SHP77 treated with DMSO at 0.1 percent for 48 hours (cell line): ENCODE measurements at places on chromosomes 1 and 21.
A peak's percentile ranks its signal among the peaks of the same experiment; 100 is the strongest.

GRCh38 chr1:86706018-86706635, 1.8 kb downstream of the SH3GLB1 start:
- DNase-seq: no peak

DNA sequence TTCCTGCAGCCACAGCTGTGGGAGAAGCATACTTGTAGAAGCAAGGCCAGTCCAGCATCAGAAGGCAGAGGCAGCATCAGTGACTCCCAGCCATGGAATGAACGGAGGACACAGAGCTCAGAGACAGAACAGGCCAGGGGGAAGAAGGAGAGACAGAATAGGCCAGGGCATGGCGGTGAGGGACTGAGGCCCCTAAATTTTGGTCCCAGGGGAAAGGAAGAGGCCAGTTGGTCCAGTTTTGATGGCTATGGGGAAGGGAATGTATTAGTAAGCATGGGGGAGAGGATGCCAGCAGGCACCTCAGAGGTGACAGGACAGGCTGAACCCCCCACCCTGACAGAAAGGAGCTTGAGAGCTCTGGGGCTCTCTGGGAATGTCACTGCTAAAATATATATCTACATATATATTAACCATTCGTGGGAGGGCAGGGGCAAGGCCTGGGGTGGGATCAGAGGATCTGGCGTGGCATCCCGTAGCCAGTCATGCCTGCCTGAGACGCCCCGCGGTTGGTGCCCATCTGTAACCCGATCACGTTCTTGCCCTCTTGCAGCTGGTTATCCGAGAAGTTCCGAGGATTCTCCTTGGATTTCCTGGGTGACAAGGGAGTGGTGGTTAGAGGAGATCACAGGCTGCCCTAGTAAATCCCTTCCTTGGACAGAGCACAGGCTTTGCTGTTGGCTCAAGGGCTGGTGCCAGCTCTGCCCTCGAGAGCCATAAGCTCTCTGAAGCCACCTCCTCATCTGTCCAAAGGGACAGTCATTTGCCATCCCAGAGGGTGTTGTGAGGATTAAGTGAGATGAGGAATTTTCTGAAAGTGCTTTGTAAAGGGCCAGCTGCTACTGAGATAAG, 6.7 kb downstream of the TAGLN2 start:
- no peak for DNase-seq

GRCh38 chr21:39867198-39867650, at the start of gene PCP4:
Gene PCP4, plus strand, starts transcription at chr21:39867438. Its CDS starts 64 bp downstream, at chr21:39867502.
- peak; percentile 53 for DNase-seq

DNA sequence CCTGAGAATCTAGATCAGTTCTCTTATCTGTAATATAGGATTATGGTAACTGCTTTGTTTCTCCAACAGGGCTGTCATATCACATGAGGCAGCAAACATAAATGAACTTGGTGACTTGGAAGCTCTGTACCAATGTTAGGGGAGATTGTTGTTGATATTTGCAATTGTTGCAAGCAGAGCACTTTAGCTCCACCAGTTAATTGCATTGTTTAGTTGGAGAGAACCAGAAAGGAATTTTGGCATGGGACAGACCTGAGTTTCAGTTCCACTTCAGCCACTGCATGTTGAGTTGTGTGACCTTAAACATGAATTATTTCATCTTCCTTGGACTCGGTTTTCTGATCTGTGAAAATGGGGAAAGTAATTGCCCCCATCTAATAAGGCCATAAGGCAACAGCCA, 142.3 kb upstream of the JUN start:
- DNase-seq: no peak

DNA sequence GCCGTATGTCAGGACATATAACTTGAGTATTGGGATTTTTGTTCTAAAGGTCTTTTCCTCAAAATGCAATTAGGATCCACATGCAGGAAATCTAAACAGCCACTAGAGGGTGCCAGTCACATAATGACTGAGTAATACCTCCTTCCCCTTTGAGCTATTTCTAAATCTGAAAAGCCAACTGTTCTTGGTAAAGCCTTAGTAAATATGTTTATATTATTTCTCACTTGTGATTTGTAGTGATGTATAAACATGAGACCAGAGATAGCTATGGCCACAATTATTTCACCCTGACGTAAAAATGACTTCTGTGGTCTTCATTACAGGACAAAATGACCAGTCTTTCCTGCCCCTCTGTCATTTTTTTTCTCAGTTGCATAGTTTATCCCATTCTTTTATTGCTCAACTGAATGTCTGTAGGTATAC, 41.0 kb upstream of the DR1 start:
- DNase-seq: peak; percentile 8

- DNase-seq: peak; percentile 71
Measured at GRCh38 chr1:243946946-243947345, 96.9 kb upstream of the AKT3 start.

DNA sequence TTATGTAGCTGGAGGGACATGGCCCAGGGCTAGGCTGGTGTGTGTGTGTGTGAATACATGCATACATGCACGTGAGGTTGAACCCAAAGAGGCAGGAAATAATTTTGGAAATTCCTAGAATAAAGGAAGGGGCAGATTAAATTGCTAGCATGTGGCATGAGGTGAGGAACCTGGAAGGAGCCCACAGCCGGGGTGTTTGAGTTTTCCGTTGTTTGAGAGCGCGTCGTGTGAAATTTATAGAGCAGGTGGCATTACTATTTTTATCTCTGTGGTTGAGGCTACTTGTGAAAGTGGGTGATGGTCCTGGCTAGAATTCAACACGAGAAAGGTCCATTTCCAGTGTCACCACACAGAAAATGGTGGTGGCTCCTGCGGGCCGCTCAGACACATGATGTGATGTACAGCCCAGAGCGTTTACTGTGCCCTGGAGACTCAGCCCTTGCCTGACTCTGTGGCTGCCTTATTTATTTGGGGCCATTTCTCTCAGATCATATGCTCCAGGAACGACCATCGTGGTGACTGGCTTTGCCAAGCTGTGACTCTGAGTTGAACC, 48.0 kb downstream of the BACE2 start:
- DNase-seq: no peak

GRCh38 chr1:64745986-64746940, 1.4 kb downstream of the RAVER2 start:
- DNase-seq: no peak

DNA sequence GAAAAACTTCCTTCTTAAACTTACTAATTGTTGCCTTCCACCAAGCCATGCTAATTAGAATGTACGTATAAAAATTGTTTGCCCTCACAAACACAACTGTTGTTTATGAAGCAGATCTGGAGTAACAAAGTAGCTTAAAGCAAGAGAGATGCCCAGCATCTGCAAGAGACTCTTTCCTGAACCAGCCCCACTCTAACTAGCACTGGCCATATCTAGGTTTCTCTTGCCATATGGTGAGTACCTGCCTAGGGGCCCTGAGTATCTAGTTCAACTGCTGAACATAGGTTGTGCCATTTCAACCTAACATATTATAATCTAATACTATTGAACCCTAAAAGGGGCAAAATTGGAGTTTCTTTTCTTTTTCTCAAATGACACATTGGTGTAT, 883.4 kb upstream of the B3GALT2 start:
- DNase-seq: no peak

DNA sequence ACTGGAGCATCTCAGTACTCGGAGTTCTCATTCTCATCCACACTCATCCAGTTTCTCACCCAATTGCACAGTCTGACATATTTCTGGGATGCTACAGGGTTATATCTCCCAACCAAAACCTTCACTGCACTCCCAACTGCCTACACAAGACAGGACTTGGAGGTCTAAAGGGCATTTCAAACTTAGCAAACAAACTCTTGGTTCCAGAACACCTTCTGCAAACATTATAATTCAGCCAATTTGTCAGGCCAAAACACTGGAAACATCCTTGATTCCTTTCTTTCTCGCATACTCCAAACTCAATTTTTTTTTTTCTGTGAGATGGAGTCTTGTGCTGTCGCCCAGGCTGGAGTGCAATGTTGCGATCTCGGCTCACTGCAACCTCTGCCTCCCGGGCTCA, 7.9 kb downstream of the SLAMF1 start:
- no peak for DNase-seq

DNA sequence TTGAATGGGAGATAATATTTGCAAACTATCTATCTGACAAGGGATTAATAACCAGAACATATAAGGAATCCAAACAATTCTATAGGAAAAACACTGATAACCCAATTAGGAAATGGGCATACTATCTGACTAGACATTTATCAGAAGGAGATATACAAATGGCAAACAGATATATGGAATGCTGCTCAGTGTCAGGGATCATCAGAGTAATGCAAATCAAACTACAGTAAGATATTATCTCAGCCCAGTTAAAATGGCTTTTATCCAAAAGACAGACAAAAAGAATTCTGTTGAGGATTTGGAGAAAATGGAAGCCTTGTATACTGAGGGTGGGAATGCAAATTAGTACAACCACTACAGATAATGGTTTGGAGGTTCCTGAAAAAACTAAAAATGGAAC, 758.0 kb upstream of the B3GALT2 start:
- no peak for DNase-seq

DNA sequence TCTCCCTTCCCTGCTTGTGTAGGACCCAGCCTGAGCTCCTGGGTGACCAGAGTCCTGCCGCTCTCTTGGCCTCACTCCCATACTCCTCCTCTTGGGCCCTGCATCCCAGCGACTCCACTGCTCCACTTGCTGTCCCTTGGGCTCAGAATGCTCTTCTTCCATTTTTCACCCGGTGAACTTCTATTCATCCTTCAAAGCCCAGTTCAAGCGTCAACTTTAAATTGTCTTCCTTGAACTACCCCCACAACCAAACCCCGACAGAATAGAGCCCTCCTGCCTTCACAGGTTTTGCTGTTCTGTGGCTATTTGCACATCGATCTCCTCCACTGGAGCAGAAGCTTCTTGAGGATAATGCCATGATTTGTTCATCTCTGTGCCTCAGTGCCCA, 215.4 kb upstream of the EDN2 start:
- DNase-seq: no peak

- DNase-seq: no peak
Measured at GRCh38 chr1:195898924-195899323, 709.3 kb downstream of the KCNT2 start.

DNA sequence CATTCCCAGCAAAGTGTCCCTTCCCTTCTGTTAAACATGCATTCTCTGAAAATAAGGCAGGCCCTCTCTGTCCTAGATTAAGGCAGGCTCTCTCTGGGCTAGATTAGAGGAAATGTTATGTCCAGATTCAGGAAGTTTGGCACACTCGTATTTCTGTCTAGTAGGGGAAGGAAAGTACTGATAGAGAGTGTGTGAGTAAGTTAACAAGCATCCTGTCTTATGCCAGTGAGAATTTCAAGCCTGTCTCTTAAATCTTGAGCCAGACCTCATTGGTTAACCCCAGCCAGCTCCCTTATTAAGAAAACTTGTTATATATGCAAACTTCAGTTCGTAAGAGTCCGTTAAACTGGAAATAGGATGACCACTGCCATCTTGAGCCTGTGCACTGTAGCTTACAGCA, 31.6 kb downstream of the IGSF5 start:
- DNase-seq: no peak

- no peak for DNase-seq
Measured at GRCh38 chr1:184143449-184143848, 91.9 kb downstream of the TSEN15 start.

GRCh38 chr1:25922056-25922970, 16.1 kb upstream of the STMN1 start:
- peak; percentile 11 for DNase-seq

GRCh38 chr21:32940079-32941014, 85.4 kb upstream of the OLIG2 start:
- no peak for DNase-seq

GRCh38 chr1:41859686-41860085, 59.0 kb downstream of the HIVEP3 start:
- DNase-seq: no peak

DNA sequence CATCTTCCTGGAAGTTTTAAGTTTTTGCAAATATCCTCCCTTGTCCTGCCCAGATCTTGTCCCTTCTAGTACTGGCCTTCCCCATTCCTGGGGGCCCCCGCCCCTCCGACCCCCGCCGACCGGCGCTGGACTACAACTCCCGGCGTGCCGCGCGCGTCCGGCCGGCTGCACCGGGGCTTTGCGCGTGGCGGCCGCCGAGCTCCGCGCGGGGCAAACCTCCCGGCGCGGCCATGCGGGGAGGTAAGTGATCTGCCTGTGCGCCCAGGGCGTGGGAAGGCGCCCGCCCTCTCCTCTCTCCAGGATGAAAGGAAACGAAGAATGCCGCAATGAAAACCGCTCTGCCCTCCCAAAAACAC, 3.2 kb upstream of the SAMD13 start:
- DNase-seq: no peak

- peak; percentile 81 for DNase-seq
Measured at GRCh38 chr1:150281221-150281757, 1.1 kb upstream of the CIART start.

- DNase-seq: no peak
Measured at GRCh38 chr1:88321706-88322105, 362.4 kb upstream of the PKN2 start.

DNA sequence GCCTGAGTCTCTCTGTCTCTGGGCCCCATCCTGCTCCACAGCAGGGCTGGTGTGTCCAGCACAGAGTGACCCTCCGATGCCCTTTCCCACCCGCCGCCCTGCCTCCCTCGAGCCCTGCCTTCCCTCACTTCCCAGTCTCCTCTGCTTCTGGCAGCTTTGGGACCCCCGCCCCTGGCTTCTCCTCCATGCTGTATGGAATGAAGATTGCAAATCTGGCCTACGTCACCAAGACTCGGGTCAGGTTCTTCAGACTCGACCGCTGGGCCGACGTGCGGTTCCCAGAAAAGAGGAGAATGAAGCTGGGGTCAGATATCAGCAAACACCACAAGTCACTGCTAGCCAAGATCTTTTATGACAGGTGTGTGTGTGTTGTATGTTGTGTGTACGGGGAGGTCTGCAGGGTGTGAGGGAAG, 14.3 kb downstream of the MOV10 start:
- no peak for DNase-seq

GRCh38 chr1:22916471-22916820, 56.2 kb downstream of the LACTBL1 start:
- no peak for DNase-seq

- DNase-seq: peak; percentile 44
Measured at GRCh38 chr1:21659099-21659923, 9.8 kb downstream of the RAP1GAP start.

- no peak for DNase-seq
Measured at GRCh38 chr1:206108635-206109034, 8.6 kb downstream of the AVPR1B start.

GRCh38 chr1:25503551-25504426, 39.6 kb upstream of the LDLRAP1 start:
- no peak for DNase-seq

- no peak for DNase-seq
Measured at GRCh38 chr1:201311356-201312011, 28.2 kb downstream of the PKP1 start.
